Amniotic epithelial cell (primary cell): ENCODE measurements at places on chromosomes 3 and 15.

DNA sequence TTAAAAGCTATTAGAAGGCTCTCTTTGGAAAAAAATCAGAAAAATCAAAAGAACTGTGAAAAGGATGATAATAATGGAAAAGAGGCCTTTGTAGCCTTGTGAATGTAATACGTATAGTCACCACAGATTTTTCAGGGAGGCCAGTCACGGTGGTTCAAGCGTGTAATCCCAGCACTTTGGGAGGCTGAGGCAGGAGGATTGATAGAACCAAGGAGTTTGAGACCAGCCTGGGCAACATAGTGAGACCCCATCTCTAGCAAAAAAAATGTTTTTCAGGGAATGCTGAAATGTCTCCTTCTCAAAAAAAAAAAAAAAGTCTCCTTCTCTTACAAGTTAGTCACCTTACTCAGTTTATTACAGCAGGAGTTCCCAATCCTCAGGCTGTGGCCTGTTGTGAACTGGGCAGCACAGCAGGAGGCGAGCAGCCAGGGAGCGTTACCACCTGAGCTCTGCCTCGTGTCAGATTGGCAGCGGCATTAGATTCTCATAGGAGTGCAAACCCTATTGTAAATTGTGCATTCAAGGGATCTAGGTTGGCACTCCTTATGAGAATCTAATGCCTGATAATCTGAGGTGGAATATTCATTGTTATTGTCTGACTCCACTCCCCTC lies 15.9 kb downstream of the ARIH1 start:
- DNase-seq = no peak

DNA sequence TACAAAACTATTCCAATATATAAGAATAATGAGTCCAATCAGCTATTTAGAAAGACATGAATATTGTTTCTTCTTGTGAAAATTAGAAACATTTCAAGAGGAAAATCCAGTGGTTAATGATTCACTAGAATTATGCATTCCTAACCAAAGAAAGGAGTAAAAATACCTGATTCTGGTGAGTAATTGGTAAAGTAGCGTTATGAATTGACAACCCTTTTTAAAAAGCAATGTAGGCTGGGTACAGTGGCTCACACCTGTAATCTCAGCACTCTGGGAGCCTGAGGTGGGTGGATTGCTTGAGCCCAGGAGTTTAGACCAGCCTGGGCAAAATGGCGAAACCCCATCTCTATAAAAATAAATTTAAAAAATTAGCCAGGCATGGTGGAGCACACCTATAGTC lies 43.3 kb downstream of the TOPAZ1 start:
- peak; percentile 4 for DNase-seq

GRCh38 chr3:54641226-54642014 lies 286.4 kb downstream of the LRTM1 start:
- DNase-seq = no peak

DNA sequence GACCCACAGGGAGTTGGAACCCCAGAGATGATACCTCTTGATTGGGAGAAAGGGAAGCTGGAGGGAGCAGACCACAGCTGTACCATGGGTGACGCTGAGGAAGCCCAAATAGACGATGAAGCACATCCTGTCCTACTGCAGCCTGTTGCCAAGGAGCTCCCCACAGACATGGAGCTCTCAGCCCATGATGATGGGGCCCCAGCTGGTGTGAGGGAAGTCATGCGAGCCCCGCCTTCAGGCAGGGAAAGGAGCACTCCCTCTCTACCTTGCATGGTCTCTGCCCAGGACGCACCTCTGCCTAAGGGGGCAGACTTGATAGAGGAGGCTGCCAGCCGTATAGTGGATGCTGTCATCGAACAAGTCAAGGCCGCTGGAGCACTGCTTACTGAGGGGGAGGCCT lies 201.1 kb downstream of the AKAP13 start:
- DNase-seq = no peak

DNA sequence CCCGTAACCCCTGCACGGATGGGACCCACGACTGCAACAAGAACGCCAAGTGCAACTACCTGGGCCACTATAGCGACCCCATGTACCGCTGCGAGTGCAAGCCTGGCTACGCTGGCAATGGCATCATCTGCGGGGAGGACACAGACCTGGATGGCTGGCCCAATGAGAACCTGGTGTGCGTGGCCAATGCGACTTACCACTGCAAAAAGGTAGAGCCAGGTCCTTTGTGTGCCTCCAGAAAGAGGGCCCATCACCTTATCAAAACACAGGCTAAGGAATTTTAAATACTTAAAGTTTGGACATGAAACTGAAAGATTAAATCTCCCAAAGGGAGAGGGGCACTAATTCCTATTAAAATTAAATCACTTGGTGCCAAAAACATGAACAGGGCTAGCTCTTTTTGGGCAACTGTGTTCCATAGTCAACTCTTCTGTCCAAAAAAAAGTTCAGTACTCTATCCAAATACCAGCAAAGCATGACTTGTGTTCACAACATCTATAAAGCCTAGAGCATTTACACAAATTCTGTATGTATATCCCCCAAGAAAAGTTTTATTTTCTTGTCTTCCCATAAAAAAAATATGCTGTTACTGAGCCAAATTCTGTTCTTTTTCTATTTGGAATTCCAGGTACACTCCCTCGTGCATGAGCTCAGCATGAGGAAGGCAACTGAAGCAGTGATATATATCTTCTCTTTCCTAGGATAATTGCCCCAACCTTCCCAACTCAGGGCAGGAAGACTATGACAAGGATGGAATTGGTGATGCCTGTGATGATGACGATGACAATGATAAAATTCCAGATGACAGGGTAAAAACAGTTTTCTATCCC lies 9.2 kb downstream of the THBS1 start:
- DNase-seq = no peak
